Muscle of back (tissue), 13 donors: ENCODE measurements at places on chromosomes 2 and 18. TPM values are rescaled to one million over a fixed set of nuclear protein-coding genes. Genes with fewer than 3 reads are reported as not detected.

Gene TUBA4B
- polyA plus RNA-seq, result not detected

Gene ARHGAP15
- 11.2 TPM for polyA plus RNA-seq

DNA sequence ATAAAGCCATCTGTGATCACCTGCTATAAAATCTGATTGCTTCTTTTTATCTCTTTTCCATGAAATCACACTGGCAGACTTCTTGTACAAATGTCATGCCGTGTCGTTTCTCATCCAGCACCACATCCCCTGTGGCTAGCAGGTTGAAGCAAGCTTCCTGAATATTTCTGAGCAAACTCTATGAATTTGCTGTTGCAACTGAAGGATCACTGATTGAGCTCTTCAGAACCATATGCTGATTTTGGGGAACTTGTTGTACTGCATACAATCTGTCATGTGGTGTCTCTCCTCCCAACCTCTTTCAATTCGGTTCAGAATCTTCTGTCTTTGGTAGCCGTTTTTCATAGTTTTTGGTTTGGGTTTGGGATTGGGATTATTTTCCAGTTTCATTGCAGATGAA lies 57.7 kb upstream of the RBMS1 start:
- no peak for DNase-seq

DNA sequence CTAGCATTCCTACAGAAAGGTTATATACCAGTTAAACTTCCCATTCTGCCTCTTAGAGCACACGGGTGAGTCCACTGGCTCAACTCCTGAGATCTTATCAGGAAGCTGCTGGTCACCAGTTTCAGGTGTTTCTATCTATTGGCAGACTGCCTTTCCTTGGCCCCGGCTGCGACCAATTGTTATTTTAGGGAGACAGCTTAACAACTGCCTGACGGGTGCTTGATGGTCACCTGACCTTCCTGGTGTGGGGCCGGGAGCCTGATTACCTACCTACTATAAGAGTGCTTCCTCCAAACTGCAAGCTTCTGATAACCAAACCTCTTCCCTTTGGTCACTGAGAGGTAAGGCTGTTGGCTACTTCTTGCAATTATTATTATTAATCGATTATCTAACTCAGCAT lies 122.1 kb upstream of the XIRP2 start:
- DNase-seq, result no peak

DNA sequence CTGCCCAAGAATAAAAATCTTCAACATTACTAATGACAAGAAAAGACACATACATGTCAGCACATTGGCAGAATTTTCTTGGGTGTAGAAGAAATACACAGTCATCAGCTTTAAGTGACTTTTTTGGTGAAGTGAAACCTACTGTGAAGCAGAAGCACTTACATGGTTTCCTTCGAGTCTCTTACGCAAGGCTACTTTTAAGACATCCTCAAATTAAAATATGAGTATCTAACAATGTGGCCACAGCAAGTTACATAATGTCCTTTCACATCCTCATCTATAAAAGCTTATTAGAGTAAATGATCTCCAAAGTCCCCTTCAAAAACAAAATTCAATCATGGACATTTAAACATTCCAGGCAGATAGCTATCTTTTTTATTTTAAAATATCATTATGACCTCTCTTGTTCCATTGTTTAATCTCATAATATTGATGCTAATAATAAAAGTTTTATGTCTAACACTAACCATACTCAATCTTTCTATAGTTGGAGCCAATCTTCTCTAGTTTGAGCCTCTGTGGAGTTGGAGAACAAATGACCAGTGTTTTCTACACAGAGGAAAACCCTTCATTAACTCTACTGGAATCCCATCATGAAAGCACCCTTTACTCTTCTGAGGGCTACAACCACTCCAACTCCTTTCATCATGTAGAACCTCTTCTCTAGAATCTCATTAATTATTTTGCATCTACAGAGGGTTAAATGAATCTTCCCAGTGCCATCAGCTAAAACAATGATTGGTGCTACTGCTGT lies 182.2 kb upstream of the ZFP36L2 start:
- DNase-seq, result no peak

GRCh38 chr2:30768708-30769480 lies 38.4 kb downstream of the CAPN13 start:
- DNase-seq, result no peak

GRCh38 chr18:2143636-2144035 lies 427.7 kb downstream of the METTL4 start:
- peak; percentile 79 for DNase-seq
